RPMI8226 (cell line): ENCODE measurements at places on chromosomes 3 and 15.

DNA sequence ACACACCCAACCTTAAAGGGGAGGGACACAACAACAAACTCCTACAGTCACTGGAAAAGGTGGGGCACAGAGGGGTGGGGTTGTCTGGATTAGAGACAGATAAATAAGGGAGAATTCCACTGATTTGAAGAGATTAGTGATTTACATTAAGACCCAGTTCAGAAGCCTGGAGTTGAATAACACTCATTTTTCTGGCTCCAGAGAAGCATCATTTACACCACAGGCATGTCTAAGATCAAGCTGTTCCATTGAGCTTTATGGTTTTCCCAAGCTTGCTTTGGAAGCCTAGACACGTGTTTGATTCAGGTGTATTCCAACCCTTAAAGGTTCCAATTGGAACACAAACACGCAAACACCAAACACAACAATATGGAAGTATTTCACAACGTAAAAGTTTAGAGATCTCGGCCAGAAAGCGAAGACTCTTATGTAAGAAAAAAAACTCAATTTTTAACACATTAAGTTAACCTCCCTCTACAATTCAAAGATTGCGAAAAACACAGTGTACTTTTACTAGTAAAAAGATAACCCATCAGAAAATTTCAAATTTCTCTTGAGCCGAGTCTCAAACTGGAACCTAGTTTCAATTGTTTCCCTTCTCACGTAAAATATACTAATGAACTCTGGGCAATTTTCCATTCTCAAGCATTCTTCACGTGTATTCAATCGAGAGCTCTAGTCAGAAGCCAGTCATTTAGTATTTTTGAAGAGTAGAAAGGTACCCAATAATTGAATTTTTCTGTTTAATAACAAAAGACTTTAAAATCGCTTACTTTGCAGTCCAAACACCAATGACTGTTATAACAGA is 2.1 kb downstream of the TRA2B start:
- DNase-seq, result no peak

GRCh38 chr3:152942366-152942765 is 107.4 kb downstream of the P2RY1 start:
- no peak for DNase-seq

DNA sequence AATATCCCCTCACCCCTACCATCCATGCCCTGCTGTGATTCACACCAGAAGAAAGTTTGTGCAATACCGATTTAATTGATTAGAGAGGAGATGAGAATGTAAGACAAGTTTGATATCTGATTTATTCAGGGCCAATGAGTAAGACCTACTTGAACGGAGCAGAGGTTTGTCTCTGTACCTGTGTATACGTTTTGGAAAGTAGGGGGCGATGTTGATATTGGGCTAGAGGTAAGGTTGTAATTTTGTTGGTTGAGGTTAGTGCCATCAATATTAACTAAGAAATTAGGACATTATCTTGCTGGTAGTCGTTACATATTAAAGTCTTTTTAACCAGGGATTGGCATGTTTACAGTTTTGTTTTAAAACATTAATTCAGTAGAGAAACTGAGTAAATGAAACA is 20.5 kb downstream of the EAF2 start:
- peak; percentile 27 for DNase-seq

- DNase-seq, result no peak
Measured at GRCh38 chr3:156307704-156308103, 187.3 kb downstream of the KCNAB1 start.

DNA sequence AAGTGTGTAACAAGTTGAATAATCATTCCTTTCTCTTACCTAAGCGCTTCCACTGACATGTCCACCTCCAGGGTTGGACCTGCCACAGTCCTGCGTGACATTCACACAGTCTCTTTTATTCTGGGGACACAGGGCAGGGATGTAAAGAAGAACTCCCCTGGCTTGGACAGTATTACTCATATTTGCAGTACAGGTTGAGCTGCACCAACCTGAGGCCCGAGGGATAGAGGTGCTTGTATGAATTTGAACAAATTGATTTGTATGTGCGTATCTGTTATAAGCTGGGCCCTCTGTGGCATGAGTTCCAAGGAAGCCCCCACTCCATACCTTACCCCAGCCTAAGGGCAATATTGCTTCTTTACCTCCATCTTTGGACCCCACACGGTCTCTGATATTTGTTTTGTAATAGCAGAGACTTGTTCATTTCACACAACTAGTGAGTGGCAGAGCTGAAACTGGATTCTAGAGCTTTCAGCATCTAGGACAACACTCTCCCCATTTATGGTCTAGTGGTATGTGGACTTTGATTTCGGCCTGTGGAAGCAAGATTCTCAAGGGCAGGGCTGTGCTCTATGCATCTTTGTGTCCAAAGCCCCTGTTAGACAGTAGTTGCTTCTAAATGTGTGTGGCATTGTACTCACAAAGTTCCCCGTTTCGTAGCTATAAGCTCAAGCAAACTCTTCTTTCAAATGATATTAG is 39.2 kb downstream of the FAH start:
- DNase-seq, result no peak

GRCh38 chr15:74233851-74234597 is 2.1 kb upstream of the CCDC33 start:
- no peak for DNase-seq

GRCh38 chr3:71083726-71084131 is 499.8 kb downstream of the FOXP1 start:
- DNase-seq, result no peak
